ENCODE measurements at places on chromosomes 2 and 18.

DNA sequence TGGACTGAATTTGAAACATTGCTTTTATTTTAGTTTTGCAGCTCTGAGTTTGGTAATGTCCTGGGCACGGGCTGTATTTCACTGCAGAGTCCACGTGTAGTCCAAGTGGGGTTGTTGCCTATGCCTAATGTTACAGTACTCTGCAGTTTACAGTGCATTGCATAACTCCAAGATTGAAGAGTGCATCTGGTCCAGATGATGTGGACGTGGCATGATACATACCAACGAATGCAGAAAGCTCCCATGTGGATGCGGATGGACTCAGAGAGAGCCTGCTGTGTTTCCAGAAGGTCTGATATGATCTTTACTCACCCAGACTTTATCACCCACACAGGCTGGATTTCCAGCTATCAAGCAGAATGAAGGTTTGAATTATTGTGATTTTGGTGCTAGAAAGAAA, 44.4 kb upstream of the CCDC68 start:
- no peak for DNase-seq

GRCh38 chr2:165067643-165068486, 112.5 kb upstream of the SLC38A11 start:
- no peak for DNase-seq

- peak; percentile 89 for DNase-seq
These were observed 82.1 kb downstream of the TNP1 start for GRCh38 chr2:216777637-216778273.

DNA sequence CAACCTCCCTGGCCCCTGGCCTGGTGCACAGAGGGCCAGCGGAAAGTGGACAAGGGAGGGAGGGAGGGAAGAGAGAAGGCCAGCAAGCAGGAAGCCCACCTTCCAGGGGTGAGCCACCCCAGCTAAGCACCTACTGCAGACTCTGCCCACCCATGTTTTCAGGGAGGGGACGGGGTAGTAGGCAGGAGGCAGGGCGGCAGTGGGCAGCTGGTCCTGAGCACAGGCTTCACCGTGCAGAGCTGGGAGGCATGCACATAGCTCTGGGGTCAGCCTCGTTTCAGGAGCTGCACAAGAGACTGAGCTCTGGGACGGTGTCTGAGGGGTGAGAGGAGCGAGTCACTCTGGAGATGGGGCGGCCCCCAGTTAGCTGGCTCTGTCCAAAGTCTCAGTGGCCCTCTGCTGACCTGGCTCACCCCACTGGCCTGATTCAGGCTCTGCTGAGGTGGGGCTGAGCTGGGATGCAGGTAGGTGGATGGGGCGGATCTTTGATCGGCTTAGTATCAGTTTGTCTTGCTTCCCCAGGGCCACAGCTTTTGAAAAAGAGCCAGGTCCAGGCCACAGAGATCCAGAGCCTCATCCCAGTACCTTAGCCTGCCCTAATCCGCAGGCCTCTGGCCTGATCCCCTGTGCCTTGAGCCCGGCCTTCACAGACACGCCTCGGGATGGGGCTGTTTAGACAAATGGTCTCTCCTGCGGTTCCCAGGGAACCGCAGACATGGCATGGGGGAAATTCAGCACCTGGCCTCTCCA, 3.7 kb downstream of the NMUR1 start:
- no peak for DNase-seq

DNA sequence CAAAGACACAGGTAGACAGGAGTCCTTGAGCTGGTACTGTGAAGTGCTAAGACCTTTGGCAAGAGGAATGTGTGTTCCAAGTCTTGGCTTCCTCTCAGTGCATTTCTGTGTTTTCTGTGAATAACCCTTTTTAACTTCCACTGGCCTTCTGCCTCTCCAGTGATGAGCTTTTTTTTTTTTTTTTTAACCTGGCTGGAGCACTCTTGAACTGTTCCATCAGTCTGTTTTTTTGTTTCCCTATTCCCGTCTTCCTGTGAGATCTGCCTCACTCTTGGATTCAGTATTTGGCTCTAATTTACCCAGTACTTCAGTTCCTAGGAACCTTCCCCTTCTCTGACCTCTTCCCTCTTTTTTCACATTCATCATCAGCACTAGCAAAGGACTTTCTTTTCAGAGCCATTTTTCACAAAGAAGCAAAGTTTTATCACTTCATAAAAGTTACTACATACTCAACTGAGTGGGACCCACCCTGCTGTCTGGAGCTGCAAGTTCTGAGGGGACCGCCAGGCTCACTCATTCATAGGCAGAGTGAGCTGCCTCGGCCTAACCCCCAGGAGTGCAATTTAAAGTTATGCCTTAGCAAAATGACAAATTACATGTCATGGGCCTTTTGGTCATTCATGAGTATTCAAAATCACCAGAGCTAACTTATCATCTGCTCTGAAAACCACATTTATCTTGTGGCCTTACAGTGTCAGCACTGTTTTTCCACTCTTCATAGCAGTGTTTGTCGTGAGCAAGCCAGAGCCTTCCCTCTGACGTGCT, 126.9 kb upstream of the DAPL1 start:
- DNase-seq, result no peak

- peak; percentile 15 for DNase-seq
These were observed 456 bp downstream of the LRP1B start for GRCh38 chr2:142130111-142131009.

GRCh38 chr18:75462178-75462832, 34.8 kb upstream of the SMIM21 start:
- no peak for DNase-seq

DNA sequence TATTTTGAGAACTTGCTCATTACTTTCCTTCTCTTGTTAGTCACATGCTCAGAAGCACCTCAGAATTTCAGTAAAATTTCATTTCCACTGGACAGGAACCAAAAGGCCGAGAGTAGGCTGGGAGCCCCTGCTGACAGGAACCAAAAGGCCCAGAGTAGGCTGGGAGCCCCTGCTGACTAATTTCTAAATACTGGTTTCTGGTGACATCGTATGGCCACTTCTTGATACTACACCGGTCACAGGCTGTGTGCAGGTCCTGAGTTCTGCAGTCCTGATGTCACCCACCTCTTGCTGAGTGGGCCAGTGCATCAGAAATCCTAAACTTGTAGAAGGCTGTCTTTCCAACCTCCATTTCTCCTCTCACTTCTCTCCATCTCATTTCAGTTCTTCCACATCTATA, 17.7 kb upstream of the EN1 start:
- DNase-seq, result peak; percentile 56
